Activated CD4-positive, alpha-beta T cell treated with anti-CD3 and anti-CD28 coated beads for 48 hours (primary cell): ENCODE measurements at places on chromosomes 16 and 17.

DNA sequence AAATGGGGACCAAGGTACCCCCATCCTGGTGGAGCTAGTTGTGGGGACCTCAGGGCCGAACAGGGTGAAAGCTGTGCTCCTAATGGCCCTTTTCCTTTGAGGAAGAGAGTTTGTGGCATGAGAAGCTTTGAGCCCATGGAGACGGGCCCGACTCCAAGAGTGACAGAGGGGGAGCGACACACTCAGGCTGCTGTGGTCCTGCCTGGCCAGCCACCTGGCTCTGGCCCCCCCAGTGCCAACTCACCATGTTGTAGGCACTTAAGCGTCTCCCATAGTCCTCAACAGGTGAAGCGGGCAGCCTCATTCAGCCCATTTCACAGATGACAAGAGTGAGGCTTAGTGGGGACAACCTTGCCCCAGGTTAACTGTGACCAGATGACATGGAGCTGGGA, 1.6 kb downstream of the IL21R start:
- no peak for DNase-seq

DNA sequence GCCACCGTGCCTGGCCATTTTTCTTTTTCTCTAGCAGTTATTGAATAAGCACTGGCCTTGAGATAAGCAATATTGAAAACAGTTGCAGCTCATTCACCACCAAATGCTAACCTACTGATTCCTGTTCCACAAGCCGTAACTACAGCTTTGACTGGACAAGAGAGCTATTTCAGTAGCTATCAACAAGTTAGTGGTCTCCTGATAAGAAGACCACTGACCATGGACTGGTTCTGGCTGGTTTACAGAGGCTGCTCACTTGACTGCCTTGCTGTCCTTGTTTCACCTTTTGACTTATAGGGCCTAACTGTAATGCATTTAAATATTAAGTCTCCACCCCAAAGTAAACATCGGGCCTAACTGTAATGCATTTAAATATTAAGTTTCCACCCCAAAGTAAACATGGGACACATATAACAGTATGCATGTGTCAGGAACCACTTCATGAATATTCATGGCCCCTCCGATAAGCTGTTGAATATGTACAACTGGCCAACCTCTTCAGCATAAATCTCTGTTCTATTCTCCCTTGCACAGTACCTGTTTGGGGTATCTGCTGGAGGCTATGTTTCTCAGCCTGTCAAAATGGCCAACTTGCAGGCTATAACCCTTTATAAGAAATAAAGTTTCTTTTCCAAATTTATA, 94.1 kb downstream of the USP32 start:
- DNase-seq, result no peak

- no peak for DNase-seq
Observed at GRCh38 chr16:60491273-60491672, 1545.0 kb downstream of the CDH8 start.

- DNase-seq, result peak; percentile 62
Observed at GRCh38 chr17:42313773-42314566, 25.7 kb downstream of the STAT5A start.

DNA sequence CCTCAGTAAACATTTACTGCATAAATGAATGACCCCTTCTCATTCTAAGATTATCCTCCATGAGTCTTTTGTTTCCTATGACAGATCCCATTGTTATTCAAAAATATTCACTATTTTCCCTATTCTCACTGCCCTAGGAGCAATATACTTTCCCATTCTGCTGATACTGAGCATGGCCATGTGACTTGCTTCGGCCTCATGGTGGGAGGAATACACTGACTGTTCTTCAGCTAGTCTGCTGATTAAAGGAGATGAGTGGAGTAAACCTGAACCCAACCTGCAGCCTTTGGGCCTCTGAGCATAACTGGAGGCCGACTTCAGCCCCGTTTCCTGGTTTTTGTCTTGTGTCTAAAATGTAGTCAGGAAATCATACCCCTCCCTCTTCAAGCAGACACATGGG, 531.8 kb upstream of the SALL1 start:
- no peak for DNase-seq

DNA sequence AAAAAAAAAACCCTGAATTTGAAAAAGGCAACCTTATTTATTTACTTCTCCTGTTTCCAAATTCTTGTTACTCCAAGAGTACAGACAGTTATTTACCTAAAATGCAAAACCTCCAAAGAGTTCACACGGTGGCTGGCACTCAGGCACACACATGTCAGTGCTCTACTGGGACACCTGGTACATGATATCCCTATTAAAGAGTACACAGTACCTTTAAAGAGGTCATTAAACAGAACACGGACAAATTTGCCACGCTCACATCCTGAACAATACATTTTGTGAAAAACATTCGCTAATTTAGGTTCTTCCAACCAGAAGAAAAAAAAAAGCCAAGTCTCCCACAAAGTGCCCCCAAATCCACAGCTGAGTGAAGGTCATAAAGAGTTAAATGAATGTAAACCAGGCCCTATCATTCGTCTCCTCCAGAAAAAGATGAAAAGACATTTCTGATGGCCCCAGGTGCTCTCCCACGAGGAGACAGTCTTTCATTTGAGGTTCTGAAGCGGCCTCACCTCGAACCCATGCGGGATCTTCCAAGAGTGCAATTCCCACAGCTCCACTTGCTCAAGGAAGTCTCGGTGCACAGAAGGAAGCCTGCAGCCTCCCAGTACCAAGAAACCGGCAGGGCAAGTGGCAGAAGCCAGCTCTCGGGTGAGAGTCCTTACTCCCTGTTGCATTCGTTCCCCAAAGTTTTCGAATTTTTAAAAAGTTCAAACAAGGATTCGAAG, 993 bp downstream of the ERN1 start:
- peak; percentile 17 for DNase-seq

DNA sequence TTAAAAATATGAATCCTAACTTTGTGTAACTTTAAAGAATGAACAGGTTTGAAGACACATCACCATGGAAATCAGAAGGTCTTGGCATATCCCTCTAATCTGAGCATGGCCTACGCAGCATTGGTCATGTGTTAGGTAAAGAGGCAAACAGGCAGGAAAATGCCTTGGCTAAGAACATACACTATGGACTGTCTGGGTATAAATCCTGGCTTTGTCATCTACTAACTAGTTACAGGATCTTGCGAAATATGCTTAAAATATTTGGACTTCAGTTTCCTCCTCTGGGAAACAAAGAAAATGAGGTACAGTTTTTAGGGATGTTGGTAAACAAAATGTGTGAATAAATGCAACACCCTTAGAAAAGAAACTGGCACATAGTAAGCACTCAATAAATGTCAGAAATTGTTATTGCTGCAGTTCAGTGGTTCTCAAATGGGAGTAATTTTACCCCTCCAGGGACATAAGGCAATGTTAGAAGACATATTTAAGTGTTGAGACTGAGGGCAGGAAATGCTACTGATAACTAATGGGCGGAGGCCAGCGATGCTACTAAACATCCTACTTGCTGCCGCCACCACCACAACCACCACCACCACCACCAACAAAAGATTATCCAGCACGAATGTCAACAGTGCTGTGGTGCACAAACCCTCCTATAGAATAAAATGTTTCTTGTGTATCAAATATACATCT, 770.8 kb upstream of the SOX9 start:
- no peak for DNase-seq

DNA sequence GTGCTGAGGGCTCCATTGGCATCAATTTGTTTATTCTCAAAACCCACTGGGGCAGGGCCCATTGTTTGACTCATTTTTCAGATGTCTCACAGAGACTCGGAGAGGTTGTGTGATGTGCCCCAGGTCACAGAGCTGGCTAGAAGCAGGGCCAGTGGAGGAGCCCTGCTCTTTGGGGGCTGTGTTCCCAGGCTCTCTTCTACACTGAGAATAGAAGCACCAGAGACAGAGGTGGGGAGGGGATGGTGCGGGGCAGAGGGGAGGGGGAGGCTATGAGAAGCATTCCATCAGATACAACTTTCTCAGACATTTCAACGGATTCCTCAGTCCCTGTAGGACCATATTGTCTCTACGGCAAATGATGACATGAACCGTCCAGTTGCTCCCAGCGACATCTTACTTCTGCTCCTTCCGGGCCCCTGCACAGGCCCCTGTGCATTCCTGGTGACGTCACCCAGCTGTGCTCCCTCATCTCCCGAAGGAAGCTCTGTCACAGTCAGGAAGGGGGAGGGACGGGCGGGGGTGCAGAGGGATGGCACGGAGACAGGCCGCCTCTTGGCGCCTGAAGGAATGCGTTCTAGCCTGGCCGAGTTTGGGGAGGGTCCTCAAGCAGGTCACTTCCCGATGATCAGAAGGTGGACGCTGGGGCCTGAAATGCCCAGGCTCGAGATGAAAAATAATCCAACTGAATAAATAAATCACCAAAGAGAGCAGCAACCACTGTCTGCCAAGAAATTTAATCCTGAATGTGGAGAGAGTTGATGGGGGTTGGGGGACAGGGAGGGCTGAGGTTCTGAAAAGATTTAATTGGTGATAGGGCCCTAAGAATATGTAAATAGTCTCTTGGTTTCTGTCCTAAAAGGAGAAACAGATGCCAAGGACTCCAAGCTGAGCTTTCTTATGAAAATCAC, 114.1 kb downstream of the NOG start:
- DNase-seq, result no peak

- no peak for DNase-seq
Observed at GRCh38 chr17:42667088-42667951, 8.2 kb downstream of the TUBG2 start.

DNA sequence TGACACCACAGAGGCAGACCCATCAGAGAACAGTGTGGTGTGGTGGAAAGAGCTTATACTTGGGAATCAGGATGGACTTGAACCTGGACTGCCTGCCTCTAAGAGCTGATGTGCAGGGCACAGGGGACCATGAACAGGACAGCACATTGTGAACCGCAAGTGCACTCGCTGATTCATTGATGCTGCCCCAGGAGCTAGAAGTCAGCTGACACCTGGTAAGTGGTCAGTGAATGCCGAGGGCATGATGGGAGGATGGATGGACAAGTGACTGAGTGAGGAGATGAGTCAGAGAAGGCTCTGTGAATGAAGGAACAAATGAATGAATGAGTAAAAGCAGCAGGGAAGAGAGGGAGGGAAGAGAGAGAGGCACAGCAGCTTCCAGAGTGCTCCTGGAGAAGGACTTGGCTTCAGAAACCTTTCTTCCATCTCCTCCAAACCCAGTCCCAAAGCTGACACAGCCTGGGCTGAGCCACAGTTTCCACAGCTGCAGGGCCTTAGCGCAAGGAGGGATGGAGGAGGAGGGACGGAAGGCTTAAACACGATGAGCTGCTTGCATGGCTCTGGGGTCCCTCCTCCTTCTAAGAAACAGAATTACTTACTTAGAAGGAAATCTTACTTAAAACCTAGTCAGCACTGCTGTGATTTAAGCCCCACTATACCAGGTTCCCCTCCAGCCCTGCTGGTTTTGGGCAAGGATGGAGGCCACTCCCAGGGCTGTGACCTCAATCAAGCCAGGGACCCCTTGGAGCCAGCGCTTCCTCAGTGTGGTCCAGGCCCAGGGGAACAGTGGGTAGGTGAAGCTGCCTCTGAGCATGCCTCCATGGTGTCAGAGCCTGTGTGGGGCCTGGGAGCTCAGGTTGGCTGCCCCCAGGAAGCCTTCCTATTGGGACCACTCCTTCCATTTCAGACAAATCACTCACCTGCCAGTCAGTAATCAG, 184.6 kb downstream of the TMEM132E start:
- no peak for DNase-seq

DNA sequence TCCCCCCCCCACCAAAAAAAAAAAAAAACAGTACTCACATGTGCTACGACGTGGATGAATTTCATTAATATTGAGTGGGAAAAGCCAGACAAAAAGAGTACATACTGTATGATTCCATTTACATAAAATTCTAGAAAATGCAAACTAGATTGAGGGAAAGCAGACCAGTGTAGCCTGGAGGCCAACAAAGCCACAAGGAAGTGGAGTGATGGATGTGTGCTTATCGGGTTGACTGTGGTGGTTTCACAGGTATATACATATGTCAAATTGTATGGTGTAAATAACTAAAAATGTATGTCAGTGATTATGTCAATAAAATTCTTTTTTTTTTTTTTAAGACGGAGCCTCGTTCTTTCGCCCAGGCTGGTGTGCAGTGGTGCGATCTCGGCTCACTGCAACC, 1.9 kb upstream of the PLD6 start:
- DNase-seq, result no peak

DNA sequence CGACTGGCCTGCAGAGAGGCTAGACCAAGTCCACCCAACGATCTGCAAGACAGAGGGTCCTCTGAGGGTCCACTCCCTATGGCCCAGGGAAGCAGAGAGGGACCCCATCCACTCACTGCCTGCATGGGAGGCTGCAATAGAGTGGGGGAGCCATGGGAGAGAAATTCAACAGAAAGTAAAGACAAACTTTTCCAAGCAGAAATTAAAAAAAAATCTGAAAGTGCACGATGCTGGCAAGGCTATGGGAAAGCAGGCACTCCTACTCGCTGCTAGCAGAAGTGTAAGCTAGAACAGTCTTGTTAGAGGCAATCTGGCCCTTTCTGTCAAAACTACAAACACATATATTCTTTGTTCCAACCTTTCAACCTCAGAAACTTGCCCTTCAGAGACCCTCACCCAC, 85.4 kb downstream of the GAS7 start:
- no peak for DNase-seq

DNA sequence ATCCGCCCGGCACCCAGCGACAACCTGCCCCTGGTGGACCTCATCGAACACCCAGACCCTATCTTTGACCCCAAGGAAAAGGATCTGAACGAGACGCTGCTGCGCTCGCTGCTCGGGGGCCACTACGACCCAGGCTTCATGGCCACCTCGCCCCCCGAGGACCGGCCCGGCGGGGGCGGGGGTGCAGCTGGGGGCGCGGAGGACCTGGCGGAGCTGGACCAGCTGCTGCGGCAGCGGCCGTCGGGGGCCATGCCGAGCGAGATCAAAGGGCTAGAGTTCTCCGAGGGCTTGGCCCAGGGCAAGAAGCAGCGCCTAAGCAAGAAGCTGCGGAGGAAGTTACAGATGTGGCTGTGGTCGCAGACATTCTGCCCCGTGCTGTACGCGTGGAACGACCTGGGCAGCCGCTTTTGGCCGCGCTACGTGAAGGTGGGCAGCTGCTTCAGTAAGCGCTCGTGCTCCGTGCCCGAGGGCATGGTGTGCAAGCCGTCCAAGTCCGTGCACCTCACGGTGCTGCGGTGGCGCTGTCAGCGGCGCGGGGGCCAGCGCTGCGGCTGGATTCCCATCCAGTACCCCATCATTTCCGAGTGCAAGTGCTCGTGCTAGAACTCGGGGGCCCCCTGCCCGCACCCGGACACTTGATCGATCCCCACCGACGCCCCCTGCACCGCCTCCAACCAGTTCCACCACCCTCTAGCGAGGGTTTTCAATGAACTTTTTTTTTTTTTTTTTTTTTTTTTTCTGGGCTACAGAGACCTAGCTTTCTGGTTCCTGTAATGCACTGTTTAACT, 1.0 kb downstream of the NOG start:
- DNase-seq, result peak; percentile 36

DNA sequence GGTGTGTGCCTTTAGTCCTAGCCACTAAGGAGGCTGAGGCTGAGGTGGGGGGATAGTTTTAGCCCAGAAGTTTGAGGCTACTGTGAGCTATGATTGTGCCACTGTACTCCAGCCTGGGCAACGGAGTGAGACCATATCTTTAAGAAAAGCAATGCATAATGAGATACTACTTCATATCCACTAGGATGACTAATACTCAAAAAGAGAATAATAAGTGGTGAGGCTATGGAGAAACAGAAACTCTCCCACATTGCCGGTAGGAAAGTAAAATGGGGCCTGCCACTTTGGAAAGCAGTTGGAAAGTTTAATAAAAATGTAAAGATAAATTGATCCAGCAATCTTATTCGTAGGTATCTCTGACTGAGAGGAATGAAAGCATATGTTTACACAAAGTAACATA, 4.6 kb upstream of the NPIPB2 start:
- no peak for DNase-seq
